ENCODE measurements at places on chromosomes 7 and 10.

- no peak for DNase-seq
Measured at GRCh38 chr7:35802649-35803048, 1.8 kb downstream of the SEPTIN7 start.

GRCh38 chr10:8037941-8038894, 16.3 kb upstream of the GATA3 start:
- peak; percentile 23 for DNase-seq

- peak; percentile 24 for DNase-seq
Measured at GRCh38 chr10:67735430-67735829, 39.4 kb upstream of the CTNNA3 start.

DNA sequence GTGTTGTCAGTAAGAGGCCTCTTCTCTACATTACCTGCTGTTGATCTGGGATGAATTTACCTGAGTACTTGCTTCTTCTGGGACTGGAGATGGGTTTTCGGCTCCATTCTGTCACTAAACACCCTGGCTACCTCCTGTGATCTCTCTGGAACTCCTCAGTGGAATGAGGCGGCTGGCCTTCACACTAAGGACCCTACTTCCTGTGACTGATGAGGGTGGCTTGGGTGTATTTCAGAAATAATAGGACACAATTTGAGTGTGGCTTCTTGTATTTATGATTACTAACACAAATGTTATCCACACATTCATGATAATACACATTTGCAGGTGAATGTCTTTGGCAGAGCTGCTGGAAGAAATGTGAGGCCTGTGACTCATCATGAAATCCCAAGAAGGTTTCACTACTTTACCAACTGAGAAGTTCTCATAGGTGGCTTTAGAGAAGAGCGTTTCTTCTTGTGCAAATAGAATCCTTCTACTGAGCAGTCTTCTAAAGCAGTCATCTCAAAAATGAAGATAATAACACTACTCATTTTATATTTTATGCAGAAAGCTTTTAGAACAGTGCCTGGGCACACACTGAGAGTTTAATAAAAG, 21.3 kb upstream of the EVX1 start:
- DNase-seq = no peak

- DNase-seq = no peak
Measured at GRCh38 chr7:20399521-20399920, 68.8 kb downstream of the ITGB8 start.

DNA sequence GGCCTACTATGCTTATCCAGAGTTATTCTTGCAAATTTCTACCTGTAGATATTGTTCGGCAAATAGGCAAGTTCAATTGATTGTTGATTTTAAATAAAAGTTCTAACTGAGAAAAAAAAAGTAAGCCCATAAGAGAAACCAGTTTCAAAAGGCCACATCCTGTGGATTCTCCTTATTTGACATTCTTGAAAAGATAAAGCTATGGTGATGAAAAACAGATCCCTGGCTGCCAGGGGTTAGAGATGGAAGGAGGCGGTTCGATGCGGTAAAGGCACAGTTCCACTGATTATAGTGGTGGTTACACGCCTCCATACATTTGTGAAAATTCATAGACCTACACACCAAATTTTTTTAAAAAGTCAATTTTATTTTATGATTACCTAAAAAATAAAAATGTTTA, 347.8 kb downstream of the KCNMA1 start:
- no peak for DNase-seq

DNA sequence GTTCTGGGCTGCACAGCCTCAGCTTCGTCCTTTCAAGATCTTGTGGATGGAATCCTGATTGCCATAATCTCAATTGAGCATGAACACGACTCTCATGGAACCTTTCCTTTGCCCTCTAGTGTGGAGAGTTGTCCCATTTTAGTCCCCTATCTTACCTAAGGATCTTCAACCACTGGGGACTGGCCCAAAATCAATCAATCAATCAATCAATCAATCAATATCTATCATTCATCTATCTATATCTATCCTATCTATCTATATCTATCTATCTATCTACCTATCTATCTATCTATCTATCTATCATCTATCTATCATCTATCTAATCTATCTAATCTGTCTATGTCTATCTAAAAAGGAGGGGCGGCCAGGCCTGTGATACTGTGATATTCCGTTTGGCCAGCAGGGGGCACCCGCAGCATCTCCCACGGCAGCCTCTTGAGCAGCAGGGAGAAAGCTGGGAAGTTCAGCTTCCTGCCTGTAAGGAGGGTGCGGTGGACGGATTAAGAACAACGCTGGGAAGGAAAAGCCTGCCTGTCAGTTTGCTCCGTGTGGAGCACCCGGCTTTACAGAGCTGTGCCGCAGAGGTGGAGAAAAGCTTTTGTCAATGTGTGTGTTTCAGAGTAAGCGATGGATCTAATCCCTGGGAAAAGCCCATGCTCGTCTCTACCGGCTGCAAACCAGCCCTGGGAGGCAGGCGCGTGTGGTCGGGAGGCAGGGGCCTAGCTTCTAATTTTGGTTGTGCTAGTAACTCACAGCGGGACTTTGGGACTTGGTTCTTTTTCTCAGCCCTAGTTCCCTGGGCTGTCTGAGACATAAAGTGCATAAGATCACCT, 124.9 kb downstream of the SH2D4B start:
- DNase-seq = peak; percentile 62
